Activated T-cell treated with anti-CD3 and anti-CD28 coated beads, Interleukin-2, amount 50 U/mL, for 72 hours (primary cell): ENCODE measurements at places on chromosomes 3 and 15. TPM values are rescaled to one million over a fixed set of nuclear protein-coding genes. Genes with fewer than 3 reads are reported as not detected.

Gene LMAN1L
- 0.53 TPM for total RNA-seq

Gene CDHR4
- total RNA-seq = 0.39 TPM

Gene COLQ
- total RNA-seq = 2.0 TPM

Gene GOLGA6B
- 0.51 TPM for total RNA-seq
